ENCODE measurements at places on chromosomes 5 and 9.
A peak's percentile ranks its signal among the peaks of the same experiment; 100 is the strongest.

DNA sequence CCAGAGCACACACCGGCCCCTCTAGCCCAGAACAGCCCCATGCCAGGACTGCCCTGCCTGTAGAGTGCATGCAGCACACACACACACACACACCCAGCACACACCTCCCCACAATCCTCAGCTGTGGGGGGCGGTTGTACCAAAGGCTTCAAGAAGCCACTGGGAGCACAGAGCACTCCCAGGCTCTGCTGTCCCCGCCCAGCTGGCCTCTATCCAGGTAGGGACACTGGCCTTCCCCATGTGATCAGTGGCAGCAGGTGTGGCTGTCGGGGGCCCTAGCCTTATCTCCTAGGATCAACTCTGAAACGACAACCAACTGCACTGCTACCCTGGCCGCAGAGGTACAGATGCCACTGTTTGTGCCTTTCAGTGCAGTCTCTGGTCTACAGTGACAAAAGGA, 2.0 kb downstream of the ANAPC2 start:
- H3K4me1 ChIP-seq = peaks cover 46% of the 10 kb centered on the region
- no peak overlapping the region for H3K27ac ChIP-seq
- H3K27me3 ChIP-seq = no peaks in the 10 kb centered on the region
- peaks cover 74% of the 10 kb centered on the region for H3K36me3 ChIP-seq
- no peak for DNase-seq

- H3K36me3 ChIP-seq = peaks cover 25% of the 10 kb centered on the region
- no peak overlapping the region for H3K27ac ChIP-seq
- H3K4me3 ChIP-seq = no peak overlapping the region
- no peak for DNase-seq
- no peaks in the 10 kb centered on the region for H3K27me3 ChIP-seq
- peaks cover 71% of the 10 kb centered on the region for H3K4me1 ChIP-seq
Observed at GRCh38 chr9:129494113-129494789, 126.7 kb downstream of the C9orf50 start.

DNA sequence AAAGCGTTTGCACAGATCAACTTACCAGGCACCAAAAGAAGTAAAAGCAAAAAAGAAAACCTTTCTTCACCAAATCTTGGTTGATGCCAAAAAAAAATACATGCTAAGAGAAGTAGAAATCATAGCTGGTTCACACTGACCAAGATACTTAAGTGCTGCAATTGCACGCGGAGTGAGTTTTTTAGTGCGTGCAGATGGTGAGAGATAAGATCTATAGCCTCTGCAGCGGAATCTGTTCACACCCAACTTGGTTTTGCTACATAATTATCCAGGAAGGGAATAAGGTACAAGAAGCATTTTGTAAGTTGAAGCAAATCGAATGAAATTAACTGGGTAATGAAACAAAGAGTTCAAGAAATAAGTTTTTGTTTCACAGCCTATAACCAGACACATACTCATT, 36.4 kb upstream of the CCDC152 start:
- H3K4me1 ChIP-seq = no peaks in the 10 kb centered on the region
- no peaks in the 10 kb centered on the region for H3K27me3 ChIP-seq
- H3K27ac ChIP-seq = no peak overlapping the region
- DNase-seq = no peak
- no peak overlapping the region for H3K4me3 ChIP-seq

DNA sequence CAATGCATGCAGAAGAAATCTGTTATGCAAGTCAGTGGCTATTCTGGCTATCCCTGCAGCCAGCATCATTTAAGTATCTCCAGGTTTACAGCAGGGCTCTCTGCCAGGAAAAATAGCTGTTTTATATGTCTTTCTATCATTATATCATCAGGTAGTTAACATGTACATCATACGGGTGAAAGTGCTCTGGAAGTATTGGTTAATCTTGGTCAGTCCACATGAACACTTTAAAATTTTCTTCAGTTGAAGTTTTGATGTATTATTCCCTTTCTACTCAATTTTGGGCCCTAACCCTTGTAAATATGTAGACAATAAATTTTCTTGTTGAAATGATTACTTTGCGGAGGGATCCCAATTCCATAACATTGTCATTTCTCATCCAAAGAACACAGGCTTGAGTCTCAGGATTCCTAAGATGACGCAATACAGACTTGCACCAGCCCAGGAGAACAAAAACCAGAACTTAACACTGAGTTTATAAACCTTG, 67.5 kb downstream of the SEMA6A start:
- H3K36me3 ChIP-seq = peaks cover 16% of the 10 kb centered on the region
- DNase-seq = peak; percentile 93
- H3K4me3 ChIP-seq = no peak overlapping the region
- no peaks in the 10 kb centered on the region for H3K27me3 ChIP-seq

- no peaks in the 10 kb centered on the region for H3K4me1 ChIP-seq
- no peak for DNase-seq
- H3K4me3 ChIP-seq = no peak overlapping the region
- H3K27ac ChIP-seq = no peak overlapping the region
- H3K36me3 ChIP-seq = no peaks in the 10 kb centered on the region
- no peaks in the 10 kb centered on the region for H3K27me3 ChIP-seq
Observed at GRCh38 chr9:21543187-21543586, 61.1 kb upstream of the IFNE start.

GRCh38 chr9:104987743-104988142, 59.8 kb upstream of the ABCA1 start:
- H3K4me1 ChIP-seq = peaks cover 17% of the 10 kb centered on the region
- H3K4me3 ChIP-seq = no peak overlapping the region
- no peaks in the 10 kb centered on the region for H3K36me3 ChIP-seq
- H3K27me3 ChIP-seq = no peaks in the 10 kb centered on the region

- no peaks in the 10 kb centered on the region for H3K36me3 ChIP-seq
- H3K27ac ChIP-seq = no peak overlapping the region
- no peaks in the 10 kb centered on the region for H3K4me1 ChIP-seq
- DNase-seq = no peak
- no peaks in the 10 kb centered on the region for H3K27me3 ChIP-seq
Observed at GRCh38 chr5:80339116-80339515, 19.3 kb downstream of the SPZ1 start.

GRCh38 chr9:98130576-98131228, 11.7 kb upstream of the TRIM14 start:
- peaks cover 5% of the 10 kb centered on the region for H3K27me3 ChIP-seq
- H3K4me1 ChIP-seq = no peaks in the 10 kb centered on the region
- H3K4me3 ChIP-seq = no peak overlapping the region
- no peak for DNase-seq

DNA sequence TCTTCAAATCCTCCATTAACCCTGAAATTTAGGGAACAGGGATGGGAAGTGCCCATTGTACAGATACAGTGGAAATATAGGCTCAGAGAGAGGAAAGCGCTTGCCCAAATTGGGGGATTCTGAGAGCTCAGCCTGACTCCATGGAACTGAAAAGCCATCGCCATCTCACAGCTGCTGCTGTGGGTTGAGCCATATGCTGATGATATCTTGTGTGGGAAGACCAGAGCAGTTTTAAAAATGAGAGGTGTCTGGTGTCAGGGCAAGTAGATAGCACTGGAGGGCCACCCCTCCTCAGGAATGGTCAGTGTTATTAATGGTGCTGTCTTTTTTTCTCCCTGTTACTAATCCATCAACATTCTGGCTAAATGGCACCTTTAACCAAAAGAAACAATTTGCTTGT, 50.9 kb upstream of the C5orf58 start:
- no peak for DNase-seq
- H3K36me3 ChIP-seq = no peaks in the 10 kb centered on the region
- H3K27me3 ChIP-seq = no peaks in the 10 kb centered on the region
- no peaks in the 10 kb centered on the region for H3K4me1 ChIP-seq
- H3K27ac ChIP-seq = no peak overlapping the region

DNA sequence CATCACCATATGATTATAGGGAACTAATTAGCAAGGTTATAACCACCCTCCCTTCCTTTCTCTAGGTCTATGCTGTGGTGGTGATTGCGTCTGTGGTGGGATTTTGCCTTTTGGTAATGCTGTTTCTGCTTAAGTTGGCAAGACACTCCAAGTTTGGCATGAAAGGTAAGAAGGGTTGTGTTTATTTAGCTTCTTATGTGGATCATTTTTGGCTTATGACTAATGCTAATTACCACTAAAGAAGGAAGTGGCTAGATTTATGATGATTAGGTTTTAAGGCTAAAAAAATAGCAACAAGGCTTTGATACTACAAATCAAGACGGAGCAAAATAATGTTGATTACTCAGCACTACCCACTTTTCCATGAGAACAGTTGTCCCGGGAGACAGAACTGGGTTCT, 82.4 kb downstream of the NTRK2 start:
- H3K27ac ChIP-seq = no peak overlapping the region
- H3K27me3 ChIP-seq = no peaks in the 10 kb centered on the region
- H3K4me3 ChIP-seq = no peak overlapping the region
